ENCODE measurements at places on chromosomes 7 and 10.

DNA sequence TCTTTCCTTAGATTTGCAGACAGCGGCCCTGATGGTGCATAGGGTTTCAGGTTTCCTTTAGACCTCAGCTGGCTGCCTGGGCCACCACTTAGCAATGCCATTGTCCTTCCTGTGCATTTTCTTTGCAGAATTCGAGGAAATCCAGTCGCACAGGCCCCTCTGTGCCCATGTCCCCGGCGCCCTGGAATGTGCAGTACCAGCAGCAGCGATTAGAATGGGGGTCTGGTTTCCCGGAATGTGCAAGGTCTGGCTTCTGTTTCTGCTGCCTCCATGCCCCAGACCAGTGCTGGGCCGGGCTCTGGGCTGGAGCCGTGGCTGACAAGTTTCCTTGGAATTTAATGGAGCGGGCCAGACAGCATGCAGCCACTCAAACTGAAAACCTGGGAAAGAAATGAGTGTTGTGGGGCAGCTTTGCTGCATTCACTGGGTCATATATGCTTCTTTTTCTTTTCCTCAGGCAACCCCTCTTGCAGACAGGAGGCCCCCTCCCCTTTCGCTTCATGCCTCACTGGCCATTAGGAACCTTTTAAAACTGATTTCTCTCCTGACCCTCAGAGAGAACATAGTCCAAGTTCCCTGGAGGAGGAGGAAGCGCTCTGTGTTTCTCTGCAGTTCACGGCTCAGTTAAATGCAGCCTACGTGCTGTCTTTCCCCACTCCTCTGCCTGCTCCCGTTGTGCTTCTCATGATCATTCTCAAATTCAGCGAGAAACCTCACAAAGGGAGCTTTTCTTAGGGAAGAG is 14.4 kb downstream of the HTRA1 start:
- no peaks in the 10 kb centered on the region for H3K27me3 ChIP-seq
- H3K27ac ChIP-seq = no peak overlapping the region
- peaks cover 33% of the 10 kb centered on the region for H3K4me1 ChIP-seq
- no peaks in the 10 kb centered on the region for H3K36me3 ChIP-seq

DNA sequence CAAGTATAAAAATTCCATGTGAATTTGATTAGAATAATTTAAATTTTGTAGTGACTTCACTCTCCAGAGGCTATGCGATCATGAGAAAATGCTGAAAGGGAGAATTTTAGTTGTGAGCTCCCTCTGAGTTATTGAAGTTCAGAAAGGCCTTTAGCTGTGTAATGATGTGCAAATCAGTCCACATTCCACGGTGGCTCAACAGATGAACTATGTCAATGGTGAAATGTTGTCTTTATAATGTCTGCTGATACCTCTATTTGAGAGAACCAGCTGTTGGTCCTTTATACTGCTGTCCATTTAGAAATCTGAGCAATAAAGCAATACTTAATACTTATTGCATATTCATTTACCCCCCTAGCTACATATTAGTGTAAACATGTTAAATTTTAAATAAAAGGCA is 7.1 kb upstream of the ITGB8 start:
- no peak overlapping the region for H3K4me3 ChIP-seq
- peaks cover 5% of the 10 kb centered on the region for H3K4me1 ChIP-seq
- no peak for DNase-seq
- H3K27me3 ChIP-seq = no peaks in the 10 kb centered on the region
- H3K27ac ChIP-seq = no peak overlapping the region

- H3K27me3 ChIP-seq = no peaks in the 10 kb centered on the region
- H3K4me1 ChIP-seq = no peaks in the 10 kb centered on the region
- DNase-seq = no peak
- H3K4me3 ChIP-seq = no peak overlapping the region
- H3K36me3 ChIP-seq = no peaks in the 10 kb centered on the region
- H3K27ac ChIP-seq = no peak overlapping the region
These were observed 59.2 kb downstream of the OR13A1 start for GRCh38 chr10:45256246-45256645.

- no peak overlapping the region for H3K4me3 ChIP-seq
- H3K36me3 ChIP-seq = no peaks in the 10 kb centered on the region
- no peak overlapping the region for H3K27ac ChIP-seq
These were observed 46.1 kb upstream of the RAB18 start for GRCh38 chr10:27457966-27458365.

GRCh38 chr7:29105191-29105590 is 41.1 kb downstream of the CPVL start:
- no peak for DNase-seq

DNA sequence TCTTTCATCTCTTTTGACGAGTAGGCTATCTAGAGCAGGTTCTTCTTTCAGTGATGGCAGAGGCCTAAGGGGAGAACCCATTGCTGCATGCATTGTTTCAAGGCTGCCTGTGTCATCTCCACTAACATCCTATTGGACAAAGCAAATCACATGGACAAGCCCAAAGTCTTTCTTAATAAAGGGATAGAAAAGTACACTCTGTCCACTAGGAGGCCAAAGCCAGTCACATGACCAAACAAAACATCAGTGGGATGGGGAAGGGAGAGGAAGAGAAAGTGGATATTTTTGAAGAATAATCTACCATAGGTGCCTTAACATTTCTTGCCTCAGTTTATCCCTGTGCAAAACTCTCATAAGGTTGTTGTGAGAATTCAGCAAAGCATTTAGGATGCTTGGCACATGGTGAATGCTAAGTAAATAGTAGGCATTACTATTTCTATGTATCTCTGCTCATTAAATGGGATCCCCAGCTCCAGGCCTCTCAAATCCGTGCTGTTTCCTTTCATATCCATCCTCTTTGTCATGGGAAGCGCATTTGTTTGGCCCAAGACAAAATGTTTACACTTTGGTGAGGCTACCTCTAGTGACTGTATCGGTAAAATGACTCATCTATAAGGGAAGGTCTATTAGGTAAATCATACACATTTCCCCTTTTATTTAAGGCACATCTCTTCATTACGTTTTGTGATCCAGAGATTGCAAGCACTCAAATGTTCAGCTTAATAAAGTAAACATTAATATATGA is 16.7 kb upstream of the CADPS2 start:
- no peaks in the 10 kb centered on the region for H3K36me3 ChIP-seq
- H3K27me3 ChIP-seq = no peaks in the 10 kb centered on the region
- H3K4me1 ChIP-seq = no peaks in the 10 kb centered on the region
- no peak for DNase-seq
- H3K4me3 ChIP-seq = no peak overlapping the region

- DNase-seq = no peak
- H3K27ac ChIP-seq = no peak overlapping the region
- peak overlapping the region; percentile 99 for H3K4me3 ChIP-seq
- H3K27me3 ChIP-seq = no peaks in the 10 kb centered on the region
- H3K4me1 ChIP-seq = peaks cover 10% of the 10 kb centered on the region
These were observed 2.0 kb downstream of the EIF3A start for GRCh38 chr10:119078422-119079179.

DNA sequence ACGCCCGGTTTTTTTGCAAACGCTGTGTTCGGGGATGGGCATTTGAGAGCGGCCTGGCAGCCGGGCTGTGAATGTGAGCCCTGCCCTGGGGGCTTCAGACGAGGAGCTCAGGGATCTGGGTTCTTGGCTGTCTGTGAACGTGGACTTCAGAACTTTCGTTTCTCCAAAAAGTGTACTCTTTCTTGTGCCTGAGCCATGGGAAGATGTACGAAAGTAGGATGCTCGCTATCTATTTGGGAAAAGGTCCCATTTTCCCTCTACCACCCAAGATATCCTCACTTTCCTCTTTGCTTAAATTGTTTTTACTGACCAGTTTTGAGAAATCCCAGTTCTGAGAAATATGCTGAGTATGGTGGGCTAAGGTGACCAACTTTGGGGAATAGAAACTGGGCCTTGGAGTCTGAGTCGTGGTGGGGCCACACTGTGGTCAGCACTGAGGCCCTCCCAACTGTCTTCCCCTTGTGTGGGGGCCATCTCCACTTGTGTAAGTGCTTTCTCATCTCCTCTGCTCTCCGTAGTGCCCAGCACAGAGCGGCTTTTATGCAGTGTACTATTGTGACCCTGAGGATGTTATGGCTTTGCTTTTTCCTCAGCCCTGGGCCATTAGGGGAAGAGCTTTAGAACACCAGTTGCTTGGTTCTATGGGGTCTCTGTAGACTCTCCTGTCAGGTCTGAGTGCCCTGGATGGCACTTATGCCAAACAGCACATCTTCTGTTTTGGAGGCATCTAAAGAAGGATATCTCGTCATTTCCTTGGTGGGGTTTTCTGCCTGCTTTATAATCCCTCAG is 918 bp downstream of the DBNL start:
- H3K4me3 ChIP-seq = peak overlapping the region; percentile 75
- H3K27ac ChIP-seq = peak overlapping the region; percentile 64
- peaks cover 15% of the 10 kb centered on the region for H3K4me1 ChIP-seq
- peaks cover 14% of the 10 kb centered on the region for H3K36me3 ChIP-seq

DNA sequence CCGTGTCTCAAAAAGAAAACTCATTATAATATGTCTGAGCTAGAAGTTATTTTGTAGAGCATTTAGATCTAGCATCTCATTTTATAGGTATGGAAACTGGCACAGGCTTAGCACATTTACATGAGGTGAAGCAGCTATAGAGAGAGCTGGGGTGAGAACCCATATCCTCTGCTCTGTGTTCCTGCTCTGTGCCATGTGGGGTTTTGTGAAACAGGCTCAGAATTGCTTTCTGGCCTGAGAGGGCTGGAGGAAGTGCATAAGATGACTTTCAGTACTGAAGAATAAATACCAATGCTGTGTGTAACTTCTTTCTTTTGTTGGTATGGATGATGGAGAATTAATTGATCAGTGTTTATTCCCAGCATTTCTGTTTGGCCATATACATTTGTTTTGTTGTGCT is 159.1 kb downstream of the LRRC4 start:
- no peak overlapping the region for H3K4me3 ChIP-seq
- no peaks in the 10 kb centered on the region for H3K27me3 ChIP-seq

DNA sequence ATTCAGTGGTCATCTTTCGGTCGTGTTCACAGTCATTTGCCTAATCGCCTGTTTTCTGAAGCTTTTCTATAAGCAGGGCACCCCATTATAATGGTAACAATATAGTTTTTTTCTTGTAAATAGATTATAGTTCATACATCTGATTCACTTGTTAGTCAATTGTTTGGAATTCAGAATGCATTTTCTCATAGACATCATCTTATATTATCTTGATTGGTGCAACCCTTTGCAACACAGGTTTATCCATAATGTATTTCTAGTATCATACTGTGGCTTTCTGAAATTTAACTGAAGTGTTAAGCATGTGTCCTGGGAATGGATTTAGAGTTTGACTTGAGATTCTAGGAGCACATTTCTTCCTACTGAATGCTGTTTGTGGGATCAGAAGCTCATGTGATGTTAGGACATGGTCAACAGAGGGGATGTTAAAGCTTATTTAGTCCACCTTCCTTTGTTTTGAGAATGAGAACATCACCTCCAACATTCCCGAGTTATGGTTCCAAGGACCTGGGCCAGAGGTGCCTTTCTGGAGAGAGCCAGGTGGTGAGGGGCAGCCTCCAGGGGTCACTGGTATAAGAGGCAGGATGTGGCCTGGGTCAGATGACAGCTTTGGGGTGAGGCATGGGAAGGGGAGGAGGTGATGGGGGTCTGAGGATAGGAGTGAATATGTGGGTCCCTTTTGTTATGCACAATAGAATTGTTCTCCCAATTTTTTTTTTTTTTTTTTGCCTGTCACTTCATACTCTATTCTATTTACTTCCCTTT is 415.6 kb downstream of the EXOC4 start:
- H3K36me3 ChIP-seq = no peaks in the 10 kb centered on the region
- no peaks in the 10 kb centered on the region for H3K27me3 ChIP-seq
- H3K27ac ChIP-seq = no peak overlapping the region
- H3K4me1 ChIP-seq = no peaks in the 10 kb centered on the region

DNA sequence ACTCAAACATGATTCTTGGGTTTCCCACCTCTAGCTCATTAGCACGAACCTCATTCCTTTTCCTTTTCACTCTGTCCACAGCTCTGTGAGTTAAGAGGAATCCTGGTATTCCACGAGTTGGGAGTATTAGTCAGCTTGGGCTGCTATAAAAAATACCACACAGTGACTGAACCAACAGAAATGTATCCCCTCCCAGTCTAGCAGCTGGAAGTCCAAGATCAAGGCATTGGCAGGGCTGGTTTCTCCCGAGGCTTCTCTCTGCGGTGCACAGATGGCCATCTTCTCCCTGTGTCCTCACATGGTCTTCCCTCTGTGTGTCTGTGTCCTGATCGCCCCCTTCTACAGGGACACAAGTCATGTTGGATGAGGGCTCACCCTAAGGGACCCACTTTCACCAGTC is 261.6 kb downstream of the TNS3 start:
- H3K36me3 ChIP-seq = peaks cover 19% of the 10 kb centered on the region
- no peak overlapping the region for H3K4me3 ChIP-seq
- H3K4me1 ChIP-seq = peaks cover 10% of the 10 kb centered on the region
- H3K27me3 ChIP-seq = no peaks in the 10 kb centered on the region

GRCh38 chr7:51141451-51142003 is 175.1 kb downstream of the COBL start:
- H3K27ac ChIP-seq = no peak overlapping the region
- H3K4me3 ChIP-seq = no peak overlapping the region
- peaks cover 7% of the 10 kb centered on the region for H3K4me1 ChIP-seq
- peaks cover 7% of the 10 kb centered on the region for H3K27me3 ChIP-seq
- no peaks in the 10 kb centered on the region for H3K36me3 ChIP-seq

GRCh38 chr10:45421221-45422097 is 47.4 kb downstream of the ALOX5 start:
- H3K27ac ChIP-seq = no peak overlapping the region
- H3K36me3 ChIP-seq = no peaks in the 10 kb centered on the region
- H3K4me3 ChIP-seq = no peak overlapping the region
- peaks cover 2% of the 10 kb centered on the region for H3K4me1 ChIP-seq

- no peak for DNase-seq
- H3K4me1 ChIP-seq = no peaks in the 10 kb centered on the region
- H3K4me3 ChIP-seq = no peak overlapping the region
These were observed 164.4 kb downstream of the SH2D4B start for GRCh38 chr10:80702143-80702542.

Measured in astrocyte (in vitro differentiated cells and primary cell).